ENCODE measurements at places on chromosomes 6 and 20.

- DNase-seq = no peak
Observed at GRCh38 chr6:33936886-33937285, 133.1 kb upstream of the MLN start.

DNA sequence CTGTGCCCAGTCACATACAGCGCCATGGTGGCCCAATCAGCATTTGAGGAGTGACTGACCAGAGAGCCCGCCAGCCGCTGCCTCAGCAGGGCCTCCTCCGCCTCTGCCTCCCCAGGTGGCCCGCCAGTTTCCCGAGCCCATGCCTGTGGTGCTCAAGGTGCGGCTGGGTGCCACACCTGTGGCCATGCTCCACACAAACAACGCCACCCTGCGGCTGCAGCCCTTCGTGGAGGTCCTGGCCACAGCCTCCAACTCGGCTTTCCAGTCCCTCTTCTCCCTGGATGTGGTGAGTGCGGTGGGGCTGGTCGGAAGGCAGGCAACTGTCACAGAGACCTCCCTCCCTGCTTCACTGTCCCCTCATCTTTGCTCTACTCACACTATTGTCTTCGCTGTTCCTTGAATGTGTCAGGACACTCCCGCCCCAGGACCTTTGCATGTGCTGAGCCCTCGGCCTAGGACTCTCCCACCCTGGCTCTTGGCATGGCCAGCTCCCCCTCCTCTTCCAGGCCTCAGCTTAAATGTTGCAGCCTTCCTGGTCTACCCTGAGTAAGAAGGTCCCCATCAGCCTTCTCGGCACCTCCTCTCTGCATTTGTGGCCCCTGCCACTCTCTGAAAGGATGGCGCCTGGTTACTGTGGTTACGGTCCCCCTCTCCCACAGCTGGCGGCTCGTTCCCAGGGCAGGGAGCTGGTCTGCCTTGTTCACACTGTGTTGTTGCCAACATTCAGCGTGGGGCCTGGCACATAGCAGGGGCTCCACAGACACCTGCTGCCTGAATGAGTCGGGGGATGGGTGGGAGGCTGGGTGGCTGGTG is 11.8 kb upstream of the BPIFB6 start:
- no peak for DNase-seq

- no peak for DNase-seq
Observed at GRCh38 chr20:61976644-61977418, 88.8 kb downstream of the TAF4 start.

- DNase-seq = no peak
Observed at GRCh38 chr20:40643891-40644290, 45.1 kb downstream of the MAFB start.

- DNase-seq = no peak
Observed at GRCh38 chr20:61909028-61909427, 156.7 kb downstream of the TAF4 start.

- peak; percentile 36 for DNase-seq
Observed at GRCh38 chr6:152380993-152381898, 255.9 kb downstream of the SYNE1 start.

DNA sequence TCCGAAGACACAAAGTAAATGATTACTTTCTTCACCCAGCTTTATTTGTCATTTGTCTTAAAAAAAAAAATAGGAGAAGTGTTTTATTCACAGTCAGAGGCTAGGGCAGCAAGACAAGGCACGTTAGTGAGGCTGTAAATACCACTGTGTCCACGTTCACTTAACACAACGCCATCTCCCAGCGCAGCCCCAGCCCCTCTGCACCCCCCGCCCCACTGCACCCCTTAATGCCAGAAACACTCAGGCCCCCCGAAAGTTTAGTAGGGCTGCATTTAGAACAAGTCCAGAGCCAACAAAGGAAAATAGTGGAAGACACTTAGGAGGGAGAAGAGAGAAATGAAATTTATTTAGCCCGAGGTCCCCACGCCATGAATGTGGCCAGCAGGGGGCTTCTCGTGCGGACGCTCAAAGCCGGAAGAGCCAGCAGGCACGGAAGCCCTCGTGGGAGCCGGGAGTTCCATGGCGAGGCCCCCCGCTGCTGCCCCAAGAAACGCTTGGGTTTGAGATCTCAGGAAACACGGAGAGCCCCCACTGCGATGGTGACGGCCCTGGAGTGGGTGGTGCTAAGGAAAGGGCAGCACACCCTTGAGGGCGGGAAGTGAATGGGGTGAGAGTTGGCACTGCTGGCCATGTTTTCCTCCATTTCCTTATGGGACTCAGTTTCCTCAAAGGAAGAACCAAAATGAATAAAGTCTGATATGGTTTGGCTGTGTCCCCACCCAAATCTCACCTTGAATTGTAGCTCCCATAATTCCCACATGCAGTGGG is 50.2 kb downstream of the IYD start:
- DNase-seq = peak; percentile 79

DNA sequence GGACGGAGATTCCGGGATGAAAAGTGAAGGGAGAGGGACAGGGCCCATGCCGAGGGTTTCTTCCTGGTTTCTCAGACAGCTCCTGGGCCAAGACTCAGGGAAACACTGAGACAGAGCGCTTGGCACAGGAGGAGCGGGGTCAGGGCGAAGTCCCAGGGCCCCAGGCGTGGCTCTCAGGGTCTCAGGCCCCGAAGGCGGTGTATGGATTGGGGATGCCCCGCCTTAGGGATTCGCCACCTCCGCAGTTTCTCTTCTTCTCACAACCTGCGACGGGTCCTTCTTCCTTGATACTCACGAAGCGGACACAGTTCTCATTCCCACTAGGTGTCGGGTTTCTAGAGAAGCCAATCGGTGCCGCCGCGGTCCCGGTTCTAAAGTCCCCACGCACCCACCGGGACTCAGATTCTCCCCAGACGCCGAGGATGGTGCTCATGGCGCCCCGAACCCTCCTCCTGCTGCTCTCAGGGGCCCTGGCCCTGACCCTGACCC is 55.0 kb upstream of the HLA-A start:
- no peak for DNase-seq

- DNase-seq = no peak
Observed at GRCh38 chr6:69816569-69816968, 19.8 kb upstream of the LMBRD1 start.

DNA sequence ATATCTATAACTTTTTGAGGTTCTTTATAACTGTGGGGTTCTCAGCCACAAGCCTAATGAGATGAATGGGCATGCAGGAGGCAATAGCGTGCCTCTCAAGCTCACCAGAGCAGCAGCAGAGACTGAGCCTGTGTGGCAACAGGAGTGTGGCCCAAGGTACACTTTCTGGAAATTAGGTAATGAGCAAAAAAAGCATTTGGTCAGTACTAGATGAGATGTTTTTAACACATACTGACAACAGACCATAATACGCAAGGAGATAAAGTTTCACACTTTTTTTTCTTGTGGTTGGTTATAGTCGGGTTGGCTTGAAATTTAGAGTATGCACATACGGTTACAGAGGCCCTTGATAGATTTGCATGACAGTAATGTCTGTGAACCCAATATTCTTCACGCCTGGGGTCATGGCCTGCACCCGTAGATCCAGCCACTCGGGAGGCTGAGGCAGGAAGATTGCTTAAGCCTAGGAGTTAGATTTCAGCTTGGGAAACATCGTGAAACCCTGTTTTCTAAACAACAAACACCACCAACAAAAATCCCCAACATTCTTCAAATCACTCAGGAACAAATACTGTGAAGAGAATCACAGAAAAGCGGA is 300.1 kb downstream of the GMDS start:
- no peak for DNase-seq

DNA sequence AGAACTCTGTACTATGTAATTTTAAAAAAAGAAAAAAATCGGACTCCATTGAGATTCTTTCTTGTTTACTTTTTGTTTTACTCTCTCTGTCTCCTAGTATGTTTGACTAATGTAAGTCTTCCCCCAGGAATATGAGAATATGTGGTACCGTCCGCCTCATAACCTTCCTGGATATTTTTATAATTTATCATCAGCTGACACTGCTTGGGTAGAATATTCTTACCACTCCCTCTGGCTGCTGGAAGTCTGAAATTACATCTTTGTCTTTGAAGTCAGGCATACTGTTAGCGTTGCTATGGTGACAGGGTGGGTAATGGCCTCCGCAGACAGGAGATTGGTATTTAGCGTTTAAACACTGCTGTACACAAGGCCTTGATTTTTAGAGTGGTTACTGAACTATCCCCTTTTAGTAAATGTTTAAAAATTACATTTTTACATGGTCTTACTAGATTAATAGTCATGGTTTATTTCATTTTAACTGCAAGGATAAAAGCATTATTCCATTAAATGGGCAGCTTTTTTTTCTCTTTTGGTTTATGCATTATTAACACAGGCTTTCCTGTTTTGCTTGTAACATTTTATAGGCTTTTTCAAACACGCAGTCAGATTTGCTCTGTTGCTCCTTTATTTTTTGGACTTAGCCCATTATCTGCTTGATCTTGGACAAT is 176.4 kb downstream of the ARID1B start:
- no peak for DNase-seq

- no peak for DNase-seq
Observed at GRCh38 chr6:29708432-29709179, 14.6 kb upstream of the HLA-F start.

- DNase-seq = no peak
Observed at GRCh38 chr6:3770023-3770720, 18.7 kb upstream of the PXDC1 start.

- no peak for DNase-seq
Observed at GRCh38 chr20:539191-539590, 4.4 kb downstream of the CSNK2A1 start.

- DNase-seq = no peak
Observed at GRCh38 chr6:30612687-30613248, 4.3 kb downstream of the PPP1R10 start.

- DNase-seq = no peak
Observed at GRCh38 chr6:116002756-116003155, 57.9 kb downstream of the FRK start.

DNA sequence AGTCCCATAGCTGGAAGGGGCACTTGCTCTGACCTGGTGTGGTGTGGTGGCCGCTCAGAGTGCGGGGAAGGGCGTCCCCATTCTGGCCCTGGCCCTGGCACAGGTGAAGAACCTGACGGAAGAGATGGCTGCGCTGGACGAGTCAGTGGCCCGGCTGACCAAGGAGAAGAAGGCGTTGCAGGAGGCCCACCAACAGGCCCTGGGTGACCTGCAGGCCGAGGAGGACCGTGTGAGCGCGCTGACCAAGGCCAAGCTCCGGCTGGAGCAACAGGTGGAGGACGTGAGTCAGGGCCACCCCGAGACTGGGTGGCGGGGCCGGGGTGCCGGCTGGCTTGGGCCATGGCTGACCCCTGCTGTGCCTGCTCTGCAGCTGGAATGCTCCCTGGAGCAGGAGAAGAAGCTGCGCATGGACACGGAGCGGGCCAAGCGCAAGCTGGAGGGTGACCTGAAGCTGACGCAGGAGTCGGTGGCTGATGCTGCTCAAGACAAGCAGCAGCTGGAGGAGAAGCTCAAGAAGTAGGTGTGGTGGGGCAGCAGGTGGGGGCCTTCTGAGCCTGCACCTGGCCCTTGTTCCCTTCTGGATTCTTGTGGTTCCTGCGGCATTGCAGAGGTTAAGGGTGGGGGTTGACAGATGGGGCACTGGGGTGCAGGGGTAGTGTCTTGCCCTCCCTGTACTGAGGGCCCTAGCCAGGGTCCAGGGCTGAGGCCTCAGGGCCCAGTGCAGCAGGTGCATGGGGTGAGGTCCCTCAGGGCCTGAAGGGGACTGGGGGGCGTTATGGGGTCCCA is 40.8 kb downstream of the MYH7B start:
- no peak for DNase-seq

- DNase-seq = no peak
Observed at GRCh38 chr6:101129851-101130250, 248.7 kb upstream of the ASCC3 start.

DNA sequence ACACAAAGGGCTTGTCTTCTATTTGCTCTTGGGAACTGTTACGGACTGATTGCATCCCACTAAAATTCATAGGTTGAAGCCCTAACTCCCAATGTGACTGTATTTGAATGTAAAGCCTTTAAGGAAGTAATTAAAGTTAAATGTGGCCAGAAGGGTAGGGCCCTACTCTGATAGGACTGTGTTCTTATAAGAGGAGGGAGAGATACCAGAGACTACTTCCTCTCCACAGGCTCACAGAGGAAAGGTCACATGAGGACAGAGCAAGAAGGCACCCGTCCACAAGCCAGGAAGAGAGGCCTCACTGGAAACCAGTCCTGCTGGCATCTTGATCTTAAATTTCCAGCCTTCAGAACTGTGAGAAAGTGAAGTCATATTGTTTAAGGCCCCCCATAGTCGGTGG is 211.9 kb downstream of the CDH26 start:
- DNase-seq = no peak

- DNase-seq = no peak
Observed at GRCh38 chr6:12170351-12171092, 119.6 kb upstream of the EDN1 start.

- DNase-seq = no peak
Observed at GRCh38 chr6:156876302-156876701, 99.1 kb downstream of the ARID1B start.

DNA sequence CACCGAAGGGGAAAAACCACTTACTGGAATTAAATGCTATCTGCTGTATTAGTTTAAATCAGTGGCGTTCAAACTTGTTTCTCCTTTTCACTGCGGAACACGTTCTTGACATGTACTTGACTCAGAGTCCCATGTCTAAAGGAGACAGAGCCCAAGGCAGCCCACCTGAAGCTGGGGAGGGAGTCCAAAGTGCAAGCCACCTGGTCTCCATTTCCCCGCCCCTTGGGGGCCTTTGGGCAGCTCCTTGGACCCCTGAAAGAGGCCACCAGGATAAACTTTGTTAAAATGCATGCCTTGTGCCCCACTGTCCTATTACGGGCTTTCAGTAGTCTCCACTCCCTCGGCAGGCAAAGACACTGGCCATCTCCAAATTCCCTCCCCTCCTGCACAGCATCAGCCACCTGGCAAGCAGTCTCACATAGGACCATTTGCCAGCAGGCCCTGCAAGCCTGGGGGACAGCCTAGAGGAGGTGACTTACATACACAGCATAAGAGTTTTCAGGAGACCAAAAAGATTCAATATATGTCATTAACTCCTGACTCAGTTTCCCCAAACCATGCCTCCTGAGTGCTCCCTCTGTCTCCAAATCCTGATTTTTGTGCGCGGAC is 6.7 kb downstream of the PCK1 start:
- DNase-seq = no peak

GRCh38 chr20:24495266-24495665 is 25.8 kb downstream of the SYNDIG1 start:
- DNase-seq = no peak

GRCh38 chr6:110250838-110251237 is 70.6 kb downstream of the CDC40 start:
- DNase-seq = no peak

DNA sequence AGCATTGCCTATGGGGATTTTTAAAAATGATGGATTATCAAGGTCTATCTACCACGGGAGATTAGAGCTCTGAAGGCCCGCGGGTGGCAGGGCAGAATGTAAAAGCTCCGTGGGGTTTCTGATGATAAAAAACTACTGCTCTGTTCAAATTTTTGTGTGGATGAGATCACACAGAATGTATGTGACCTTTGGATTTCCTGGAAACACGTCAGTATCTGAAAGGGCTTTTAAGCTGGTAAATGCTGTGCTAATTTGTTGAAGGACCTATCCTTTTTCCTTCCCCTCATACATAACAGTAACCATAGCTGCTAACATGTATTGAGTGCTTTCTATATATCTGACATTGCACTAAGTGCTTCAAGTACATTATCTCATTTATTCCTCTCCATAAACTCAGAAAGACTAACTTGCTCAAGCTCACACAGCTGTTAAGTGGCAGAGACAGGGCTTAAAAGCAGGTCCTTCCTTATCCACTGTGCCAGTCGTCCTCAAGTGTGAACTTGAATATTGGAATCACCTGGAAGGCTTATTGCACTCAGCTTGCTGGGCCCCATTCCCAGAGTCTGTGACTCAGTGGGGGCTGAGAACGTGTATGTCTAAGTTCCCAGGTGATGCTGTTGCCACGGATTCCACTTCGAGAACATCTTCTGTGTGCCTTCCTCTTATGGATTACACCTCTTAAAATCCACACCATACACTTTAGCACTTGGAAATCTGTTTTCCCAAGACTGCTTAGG is 1.9 kb upstream of the TMEM242 start:
- DNase-seq = no peak
